Cortex of kidney (tissue), 1 donor: ENCODE measurements at places on chromosomes 11 and 22.
A peak's percentile ranks its signal among the peaks of the same experiment; 100 is the strongest.

GRCh38 chr22:28627791-28628190 lies 51.8 kb downstream of the TTC28 start:
- no peak for DNase-seq

- DNase-seq = no peak
Measured at GRCh38 chr11:69536406-69536805, 54.9 kb downstream of the LINC01488 start.

DNA sequence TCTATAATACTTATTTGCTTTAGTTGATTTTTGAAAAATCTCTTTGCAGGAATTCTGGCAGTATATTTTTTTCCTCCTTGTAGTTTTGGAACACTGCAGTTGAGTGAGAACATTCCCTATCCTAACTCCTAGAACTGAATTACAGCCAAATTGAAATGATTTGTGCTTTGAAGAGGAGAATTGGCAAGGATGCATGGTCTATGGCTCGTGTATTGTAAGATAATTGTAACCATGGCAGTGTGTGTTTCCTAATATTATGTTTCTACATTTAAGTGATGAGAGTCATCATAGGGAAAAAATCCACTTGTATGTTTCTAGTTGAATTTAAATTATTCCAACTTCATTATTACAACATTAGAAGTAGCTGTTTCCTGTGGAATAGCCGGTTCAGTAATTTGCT lies 80.9 kb upstream of the MYO18B start:
- no peak for DNase-seq

GRCh38 chr11:32005786-32006416 lies 85.0 kb upstream of the RCN1 start:
- no peak for DNase-seq

DNA sequence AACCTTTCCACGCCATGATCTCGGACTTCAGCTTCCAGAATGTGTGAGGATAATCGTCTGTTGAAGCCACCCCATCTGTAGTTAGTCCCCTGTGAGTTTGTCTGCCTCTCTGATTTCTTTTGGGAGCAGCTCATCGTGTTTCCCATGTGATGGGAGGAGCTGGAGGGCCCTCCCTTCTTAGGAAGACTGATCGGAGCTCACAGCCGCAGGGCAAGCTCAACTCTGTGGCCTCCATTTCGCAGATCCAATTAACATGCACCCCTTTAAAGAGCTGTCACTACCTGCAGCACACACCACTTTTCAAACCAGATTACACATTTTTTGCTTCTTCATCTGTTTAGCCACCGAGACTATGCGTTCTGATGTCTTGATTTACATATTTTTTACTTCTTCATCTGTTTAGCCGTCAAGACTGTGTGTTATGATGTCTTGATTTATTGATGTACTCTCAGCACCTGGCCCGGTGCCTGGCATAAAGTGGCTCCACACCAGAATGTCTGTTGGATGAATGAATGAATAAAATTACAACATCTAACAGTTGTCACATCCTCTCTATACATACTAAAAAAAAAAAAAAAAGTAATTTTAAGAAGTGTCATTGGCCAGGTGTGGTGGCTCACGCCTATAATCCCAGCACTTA lies 14.9 kb upstream of the PPFIA1 start:
- DNase-seq = no peak

- no peak for DNase-seq
Measured at GRCh38 chr11:70721006-70721405, 322.7 kb downstream of the CTTN start.

DNA sequence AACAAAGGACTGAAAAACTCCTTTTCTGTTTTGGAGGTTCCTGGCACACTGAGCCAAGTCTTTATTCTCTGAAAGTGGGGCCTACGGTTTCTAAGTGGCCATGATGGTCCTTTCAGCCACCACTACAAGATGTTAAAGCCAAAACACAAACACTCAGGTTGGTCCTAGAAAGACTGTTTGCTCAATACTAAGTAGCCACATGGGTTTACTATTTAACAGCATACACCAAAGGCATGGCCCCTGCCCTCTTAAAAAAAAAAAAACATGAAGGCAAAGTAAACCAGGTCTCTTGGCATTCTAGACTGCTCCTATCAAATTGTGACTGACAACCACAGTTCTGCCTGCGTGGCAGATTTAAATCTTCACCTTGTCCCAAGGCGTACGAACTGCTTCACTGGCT lies 123.6 kb upstream of the BID start:
- no peak for DNase-seq

DNA sequence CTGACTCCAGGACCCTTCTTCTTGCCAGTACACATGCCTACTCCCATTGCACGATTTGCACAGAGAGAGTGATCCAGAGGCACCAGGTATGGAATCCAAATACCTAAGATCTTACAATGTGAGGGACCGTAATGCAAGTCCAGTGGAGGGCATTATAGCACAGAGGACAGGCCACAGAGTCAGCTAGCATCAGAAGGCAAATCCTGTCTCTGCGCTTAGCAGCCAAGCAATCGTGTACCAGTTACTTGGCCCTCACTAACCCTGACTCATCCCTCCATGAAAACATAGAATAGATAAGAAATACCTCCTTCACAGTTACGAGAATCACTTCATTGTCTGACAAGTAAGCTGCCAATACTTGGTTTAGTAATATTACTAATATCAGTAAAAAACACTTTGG lies 69.7 kb upstream of the SLC6A5 start:
- no peak for DNase-seq

- DNase-seq = no peak
Measured at GRCh38 chr11:32905028-32905667, 12.5 kb downstream of the QSER1 start.

DNA sequence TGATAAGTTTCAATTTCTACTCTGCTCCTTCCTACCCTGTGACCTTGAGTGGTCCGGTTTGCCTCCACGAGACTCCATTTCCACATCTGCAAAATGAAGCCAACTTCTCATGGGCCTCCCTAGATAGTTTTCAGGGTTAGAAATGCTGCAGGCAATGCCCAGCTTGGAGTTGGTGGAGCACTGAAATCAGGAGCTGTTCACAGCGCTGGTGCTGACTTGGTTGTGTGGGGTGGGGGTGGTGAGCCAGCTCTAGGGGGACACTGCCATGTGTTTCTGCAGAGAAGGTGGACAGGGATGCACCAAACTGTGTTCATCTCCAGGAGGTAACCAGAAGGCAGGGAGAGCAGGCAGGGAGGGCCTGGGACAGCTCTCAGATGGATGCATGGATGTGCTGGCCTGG lies 37.0 kb downstream of the SGSM1 start:
- no peak for DNase-seq

DNA sequence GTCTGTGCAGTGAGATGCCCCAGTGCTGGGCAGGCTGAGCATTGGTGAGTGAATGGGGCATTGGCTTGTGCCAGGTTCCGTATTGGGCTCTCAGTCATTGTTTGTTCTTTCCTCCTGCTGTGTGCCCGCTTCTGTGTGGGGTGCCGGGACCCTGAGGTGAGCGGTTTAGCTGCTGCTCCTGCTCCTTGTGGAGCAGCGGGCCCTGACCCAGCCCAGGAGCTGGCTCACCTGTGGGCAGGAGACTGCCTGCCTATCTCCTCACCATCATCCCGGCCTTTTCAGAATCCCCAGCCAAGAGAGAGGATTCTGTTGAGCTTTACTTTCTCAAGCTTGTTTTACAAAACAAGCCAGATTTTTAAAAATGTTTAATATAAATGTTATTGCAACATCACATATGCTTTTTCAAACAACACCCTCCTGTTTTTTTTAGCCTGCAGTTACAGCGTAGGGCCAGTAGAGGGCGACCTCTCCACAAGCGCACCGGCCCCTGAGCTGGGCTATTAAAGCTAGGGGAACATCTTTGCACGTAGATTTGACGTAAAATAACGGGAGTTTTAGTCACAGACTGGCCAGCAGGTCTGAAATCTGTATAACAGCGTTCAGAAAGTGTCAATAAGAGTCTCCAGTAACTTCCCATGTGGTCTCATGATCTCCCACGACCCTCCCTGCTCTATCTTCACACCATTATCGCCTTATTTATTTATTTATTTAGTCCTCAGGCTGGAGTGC lies 25.1 kb upstream of the RELT start:
- no peak for DNase-seq

- no peak for DNase-seq
Measured at GRCh38 chr22:30572840-30573593, 1.4 kb downstream of the GAL3ST1 start.

- DNase-seq = no peak
Measured at GRCh38 chr22:48758881-48759875, 1068.5 kb downstream of the BRD1 start.

DNA sequence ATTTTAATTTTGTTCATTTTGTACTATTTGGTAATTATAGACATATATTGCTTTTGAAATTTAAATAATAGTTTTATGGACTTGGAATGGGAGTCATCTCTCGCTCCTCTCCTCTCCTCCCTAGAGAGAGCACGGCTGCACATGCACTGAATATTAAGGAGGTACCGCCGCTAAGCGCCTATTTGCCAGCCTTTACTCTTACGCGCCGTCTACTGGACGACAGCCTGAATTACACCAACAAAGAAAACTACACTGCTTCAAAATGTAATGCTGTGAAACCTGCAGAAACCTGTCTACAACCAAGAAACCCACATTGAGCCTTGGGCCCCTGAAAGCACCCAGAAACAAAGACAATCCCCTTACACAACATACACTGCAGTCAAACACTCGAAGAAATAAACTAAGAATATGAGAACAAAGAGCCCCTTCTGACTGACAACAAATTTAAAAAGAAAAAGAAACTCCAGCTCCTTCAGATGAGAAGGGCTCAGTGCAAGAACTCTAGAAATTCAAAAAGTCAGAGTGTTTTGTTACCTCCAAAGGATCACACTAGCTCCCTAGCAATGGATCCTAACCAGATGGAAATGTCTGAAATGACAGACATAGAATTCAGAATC lies 737.2 kb downstream of the LRRC4C start:
- no peak for DNase-seq

GRCh38 chr22:37995460-37995859 lies 11.1 kb upstream of the SOX10 start:
- no peak for DNase-seq

DNA sequence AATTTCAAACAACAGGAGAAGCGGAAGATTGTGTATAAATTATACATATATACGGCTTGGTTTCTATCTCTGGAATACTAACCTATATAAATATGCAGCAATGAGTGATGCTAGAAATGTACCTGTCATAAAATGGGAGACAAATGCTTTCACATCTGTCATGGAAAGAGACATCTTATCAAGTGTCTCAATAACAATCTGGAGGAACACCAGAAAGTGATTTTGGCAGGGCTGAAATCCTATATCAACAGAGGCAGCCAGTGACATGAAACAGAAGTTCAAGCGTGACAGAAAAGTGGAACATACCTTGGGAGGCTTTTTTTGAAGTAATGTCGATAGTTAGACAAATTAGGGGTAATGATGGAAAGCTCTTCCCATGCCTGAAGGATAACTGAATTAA lies 834.6 kb downstream of the JRKL start:
- no peak for DNase-seq

DNA sequence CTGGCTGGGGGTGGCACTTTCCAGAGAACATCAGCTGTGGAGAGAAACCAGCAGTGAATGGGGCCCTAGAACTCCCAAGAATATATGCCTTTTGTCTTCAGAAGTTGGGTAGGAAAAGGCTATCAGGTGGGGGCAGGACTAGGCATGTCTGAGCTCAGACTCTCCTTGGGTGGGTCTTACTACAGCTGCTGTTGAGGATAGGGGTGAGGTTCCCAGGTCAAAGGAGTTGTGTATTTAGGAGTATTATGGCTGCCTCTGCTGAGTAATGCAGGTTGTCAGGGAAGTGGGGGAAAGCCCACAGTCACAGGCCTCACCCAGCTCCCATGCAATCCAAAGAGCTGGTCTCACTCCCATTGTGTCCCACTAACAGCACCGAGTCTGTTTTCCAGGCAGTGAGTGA lies 26.1 kb downstream of the SLC22A9 start:
- DNase-seq = no peak

GRCh38 chr11:113204280-113204679 lies 110.1 kb upstream of the TTC12 start:
- DNase-seq = no peak

- no peak for DNase-seq
Measured at GRCh38 chr11:119181677-119182412, 3.4 kb upstream of the NHERF4 start.

GRCh38 chr22:45284705-45285262 lies at the start of gene UPK3A:
UPK3A (plus strand) TSS chr22:45284949; CDS start chr22:45285014, 65 bp downstream.
- DNase-seq = no peak

DNA sequence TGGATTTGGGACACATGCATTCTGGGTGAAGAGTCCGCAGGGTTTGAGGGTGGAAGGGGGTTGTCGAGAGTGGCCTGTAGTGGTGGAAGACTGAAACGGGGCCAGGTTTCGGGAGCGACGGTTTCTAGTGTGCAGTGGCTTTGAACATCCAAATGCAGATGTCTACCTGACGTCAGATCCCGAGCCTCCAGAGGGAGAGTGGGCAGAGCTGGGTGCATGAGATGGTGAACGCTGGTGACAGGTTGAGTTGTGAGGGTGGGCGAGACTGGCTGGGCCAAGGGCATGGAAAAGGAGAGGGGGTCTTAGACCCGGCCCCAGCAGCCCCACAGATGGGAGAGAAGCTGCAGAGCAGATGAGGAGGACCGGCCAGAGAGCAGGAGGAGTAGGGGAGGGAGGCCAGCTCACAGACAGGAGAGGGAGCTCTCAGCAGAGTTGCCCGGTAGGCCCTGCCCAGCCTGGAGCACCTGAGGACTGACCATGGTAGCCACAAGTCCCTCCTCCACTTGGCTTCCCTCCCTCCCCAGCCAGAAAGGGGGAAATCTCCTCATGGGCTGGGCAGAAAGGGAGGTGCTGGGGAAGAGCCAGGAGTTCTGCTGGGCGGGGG lies 14.2 kb downstream of the KCNJ4 start:
- DNase-seq = no peak

DNA sequence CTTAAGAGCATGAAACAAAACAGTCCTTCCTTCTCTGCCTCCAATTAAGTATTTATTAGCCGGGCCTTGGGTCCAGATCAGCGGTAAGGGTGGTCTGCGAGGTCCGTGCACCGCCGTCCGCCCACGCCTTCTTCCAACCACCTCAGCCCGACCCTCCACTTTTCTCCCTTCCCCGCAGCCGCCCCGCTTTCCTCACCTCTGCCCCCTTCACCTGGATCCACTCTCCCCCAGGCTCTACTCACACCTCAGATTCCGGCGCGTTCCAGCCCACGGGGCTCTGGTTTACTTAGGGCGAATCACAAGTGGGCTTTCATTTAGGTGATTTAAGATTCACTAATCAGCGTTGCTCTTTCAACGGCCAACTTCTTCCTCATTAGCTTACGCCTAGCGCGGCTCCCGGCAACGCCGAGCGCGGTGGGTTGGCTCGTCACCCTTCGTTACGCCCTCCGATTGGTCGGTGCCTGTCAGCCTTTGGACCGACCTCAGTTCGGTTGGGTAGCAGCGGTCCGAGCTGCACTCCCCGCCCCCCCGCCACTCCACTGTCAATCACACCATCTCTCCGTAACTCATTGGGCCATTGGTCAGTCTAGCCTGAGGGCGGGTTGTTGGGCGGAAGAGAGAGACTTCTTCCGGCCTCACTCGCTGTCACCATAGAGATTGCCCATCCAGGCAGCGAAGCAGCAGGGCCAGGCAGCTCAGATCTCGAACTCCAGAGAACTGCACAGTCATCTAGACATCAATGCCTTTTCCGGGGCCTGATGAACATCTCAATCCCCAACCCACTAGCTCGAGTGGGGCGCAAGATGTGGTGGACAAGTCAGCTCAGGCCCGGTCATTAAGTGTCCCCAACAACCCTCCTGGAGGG lies at the start of gene TMEM218:
Gene TMEM218, minus strand, starts transcription at position 284 of the 865 bp plus-strand sequence. CDS start 9,385 bp downstream, outside the sequence.
- peak; percentile 65 for DNase-seq
